GM06990 (cell line): ENCODE measurements at places on chromosomes 11 and 22.

- DNase-seq, result no peak
Measured at GRCh38 chr11:74844072-74844471, 95.4 kb downstream of the RNF169 start.

GRCh38 chr11:88414981-88415413 is 77.5 kb upstream of the CTSC start:
- DNase-seq, result no peak

- DNase-seq, result no peak
Measured at GRCh38 chr11:43735961-43736360, 55.4 kb downstream of the HSD17B12 start.

GRCh38 chr22:41911001-41911611 is 3.8 kb downstream of the SHISA8 start:
- peak; percentile 13 for DNase-seq

GRCh38 chr11:15148169-15148568 is 33.4 kb downstream of the INSC start:
- no peak for DNase-seq

DNA sequence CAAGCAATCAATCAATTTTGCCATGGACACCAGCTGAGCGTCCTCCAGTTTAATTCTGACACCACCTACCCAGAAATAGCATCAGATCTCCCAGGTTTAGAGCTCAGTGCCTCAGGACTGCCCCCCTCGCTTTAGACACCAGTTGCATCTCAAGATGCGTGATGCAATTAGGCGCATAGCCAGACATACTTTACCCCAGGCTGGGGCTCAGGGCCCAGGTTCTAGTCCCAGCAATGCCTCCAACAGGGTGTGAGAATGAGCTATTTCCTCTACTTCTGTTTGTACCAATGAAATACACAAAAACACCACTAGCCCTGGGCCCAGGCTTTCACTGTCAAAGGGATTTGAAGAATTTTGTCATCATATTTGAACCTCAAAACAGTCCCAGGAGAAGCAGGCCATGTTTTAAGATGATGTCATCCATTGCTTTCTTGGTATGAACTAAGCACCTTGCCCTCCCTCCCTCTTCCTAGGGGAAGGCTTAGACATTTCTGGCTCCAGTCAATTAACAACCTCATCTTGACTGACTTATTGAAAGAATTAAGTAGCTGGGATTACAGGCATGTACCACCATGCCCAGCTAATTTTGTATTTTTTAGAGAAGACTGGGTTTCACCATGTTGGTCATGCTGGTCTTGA is 61.5 kb upstream of the INCENP start:
- DNase-seq, result no peak

DNA sequence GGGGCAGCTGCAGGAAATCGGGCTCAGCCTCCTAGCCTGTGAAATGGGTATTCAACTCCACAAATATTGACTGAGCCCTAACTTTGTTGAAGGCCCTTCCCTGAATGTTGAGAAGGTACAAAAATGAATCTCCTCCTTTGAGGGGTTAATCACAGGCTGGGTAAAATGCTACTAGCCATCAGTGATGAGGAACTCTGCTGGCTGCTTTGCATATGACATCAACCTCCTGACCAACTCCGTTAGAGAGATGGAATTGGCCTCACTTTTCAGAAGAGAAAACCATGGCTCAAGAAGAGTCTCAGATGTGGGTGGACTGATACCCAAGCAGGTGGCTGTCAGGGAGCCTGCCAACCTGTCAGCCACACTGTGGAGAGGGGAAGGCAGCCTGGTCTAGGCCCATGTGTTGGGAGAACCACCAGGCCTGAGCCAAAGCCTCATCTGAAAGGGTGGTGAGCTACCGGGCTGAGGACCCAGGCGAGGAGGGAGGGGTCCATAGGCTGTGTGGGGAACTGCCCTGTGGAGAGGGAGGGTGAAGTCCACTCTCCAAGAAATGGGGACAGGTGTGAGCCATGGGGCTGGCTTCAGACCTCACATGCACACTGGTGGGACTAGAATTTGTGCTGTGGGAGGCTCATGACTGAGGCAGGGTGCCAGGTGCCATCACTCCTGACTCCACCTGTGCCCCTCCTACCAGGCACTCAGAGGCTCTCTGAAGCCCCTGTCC is 11.8 kb downstream of the CDCA5 start:
- no peak for DNase-seq

GRCh38 chr22:38866399-38867123 is 5.5 kb downstream of the CBX6 start:
- no peak for DNase-seq
